Cardiac fibroblast (primary cell): ENCODE measurements at places on chromosomes 2 and 18.

GRCh38 chr2:164710837-164711765, 89.8 kb upstream of the GRB14 start:
- no peak for DNase-seq

- no peak for DNase-seq
Observed at GRCh38 chr18:837922-838321, 25.9 kb upstream of the YES1 start.

- DNase-seq, result no peak
Observed at GRCh38 chr2:126781206-126781605, 117.5 kb upstream of the TEX51 start.

DNA sequence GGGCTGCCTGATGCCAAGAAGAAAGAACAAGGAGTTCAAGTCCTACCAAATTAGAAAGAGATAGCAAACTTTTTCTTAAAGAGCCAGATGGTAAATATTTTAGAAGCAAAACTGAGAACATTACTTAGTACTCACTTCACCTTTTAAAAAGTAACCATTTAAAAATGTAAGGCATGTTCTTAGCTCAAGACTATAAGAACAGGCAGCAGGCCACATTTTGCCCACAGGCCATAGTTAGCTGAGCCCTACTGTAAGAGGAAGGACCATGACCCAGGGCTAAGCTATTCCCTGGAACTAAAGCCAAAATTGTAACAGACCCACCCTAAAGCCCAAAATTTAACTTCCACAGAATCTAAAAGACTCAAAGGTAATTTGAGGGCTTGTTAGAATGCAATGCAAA, 31.3 kb downstream of the USP40 start:
- DNase-seq, result no peak

DNA sequence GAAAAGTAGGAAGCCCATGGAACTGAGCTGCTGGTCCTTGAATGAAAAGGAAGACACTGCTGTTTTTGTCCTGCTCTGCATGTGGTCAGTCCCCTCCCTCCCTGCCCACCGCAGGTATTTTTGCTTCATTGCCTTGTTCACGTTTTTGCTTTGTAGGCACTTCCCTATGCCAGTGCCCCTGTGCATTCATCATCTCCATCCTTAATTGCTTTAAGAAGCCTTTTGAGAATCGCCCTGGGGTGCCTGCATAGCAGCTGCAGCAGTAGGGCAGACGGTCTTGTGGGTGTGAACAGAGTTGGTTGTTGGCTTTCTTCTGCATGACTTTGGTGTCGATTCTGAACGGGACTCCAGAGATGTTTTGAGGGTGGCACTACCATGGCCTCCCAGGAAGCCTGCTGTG, 97.0 kb downstream of the CABLES1 start:
- no peak for DNase-seq

- peak; percentile 58 for DNase-seq
Observed at GRCh38 chr18:10965119-10965518, 184.2 kb downstream of the PIEZO2 start.

GRCh38 chr18:74635224-74635975, 37.7 kb downstream of the ZNF407 start:
- no peak for DNase-seq

DNA sequence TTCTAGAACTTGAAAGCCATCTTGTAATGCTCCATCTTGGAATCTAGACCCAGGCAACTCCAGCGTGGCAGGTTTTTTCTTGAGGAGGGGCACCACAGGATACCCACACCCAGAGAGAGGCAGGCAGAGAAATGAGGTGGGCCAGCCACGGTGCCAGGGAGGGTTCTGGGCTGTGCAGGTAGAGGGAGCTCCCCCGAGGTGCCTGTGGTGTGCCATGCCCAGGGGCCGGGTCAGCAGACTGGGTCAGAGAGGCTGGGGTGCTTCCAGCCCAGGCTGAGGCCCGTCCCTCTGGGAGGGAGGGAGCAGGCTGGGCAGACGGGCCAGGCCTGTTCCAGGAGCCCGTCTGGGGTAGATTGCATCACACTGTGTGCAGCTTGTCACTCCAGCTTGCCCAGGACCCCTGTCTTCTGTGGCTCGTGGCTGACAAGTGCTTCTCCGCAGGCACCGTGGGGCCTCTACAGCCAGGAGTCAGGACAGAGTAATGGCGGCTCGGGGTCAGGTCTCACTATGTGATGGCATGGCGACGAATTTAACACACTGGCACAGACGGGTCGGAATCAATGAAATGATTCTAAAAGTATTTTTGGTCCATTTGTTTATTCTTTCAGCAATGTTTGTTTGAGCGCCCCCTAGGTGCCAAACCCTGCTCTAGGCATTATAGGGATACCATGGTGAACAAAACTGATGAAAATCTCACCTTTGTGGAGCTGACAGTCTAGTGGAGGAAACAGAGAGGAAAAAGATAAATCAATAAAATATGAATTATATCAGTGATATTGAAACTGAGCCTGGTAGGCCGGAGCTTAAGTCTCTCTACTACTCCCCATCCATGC, 144.0 kb downstream of the ACOXL start:
- DNase-seq, result no peak

DNA sequence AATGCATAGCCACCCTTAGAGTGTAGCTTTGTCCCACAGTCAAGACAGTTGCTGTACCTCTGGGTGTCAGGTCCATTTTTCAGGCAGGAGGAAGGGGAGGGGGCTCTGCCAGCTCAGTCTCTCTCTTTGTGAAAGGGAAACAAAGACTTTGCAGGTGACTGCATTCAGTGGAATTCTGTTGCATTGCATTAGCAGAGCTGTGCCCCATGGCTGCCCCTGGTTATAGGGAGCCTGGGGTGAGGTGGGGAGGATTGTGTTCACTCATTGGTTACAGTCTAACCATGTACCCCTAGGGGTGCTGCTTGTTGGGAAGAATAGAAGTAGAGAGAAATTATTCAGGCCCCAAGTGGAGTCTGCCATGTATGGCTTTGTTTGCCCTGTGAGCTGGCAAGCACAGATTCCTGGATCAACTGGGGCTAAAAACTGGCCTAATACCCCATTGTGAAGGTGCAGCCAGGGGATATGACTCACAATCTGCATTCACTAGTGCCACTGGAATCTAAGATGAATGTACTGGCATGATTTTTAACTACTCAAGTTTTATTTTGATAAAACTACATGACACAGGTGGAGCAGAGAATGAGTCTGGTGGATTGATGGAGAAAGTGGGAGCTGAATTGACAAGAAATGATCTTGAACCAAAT, 118.4 kb downstream of the SH3BP4 start:
- DNase-seq, result no peak

DNA sequence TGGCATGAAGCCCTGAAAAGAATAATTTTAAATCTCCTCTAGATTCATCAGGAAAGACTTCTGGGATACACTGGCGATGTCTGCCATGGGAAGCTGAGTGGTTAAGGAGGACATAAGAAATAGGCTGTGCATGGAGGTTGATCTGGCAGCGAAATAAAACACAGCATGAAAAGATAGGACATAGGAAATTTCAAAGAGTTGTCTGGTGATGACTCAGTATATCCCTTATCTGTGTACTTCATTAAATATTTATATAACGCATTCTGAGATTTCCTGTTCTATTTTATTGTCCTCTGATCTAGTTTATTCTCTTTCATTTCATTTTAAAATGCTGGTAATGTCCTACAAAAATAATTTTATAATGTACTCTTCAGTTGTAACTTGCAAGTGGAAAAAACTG, 1337.3 kb upstream of the DDX18 start:
- DNase-seq, result no peak

GRCh38 chr2:1309507-1309906, 103.8 kb upstream of the TPO start:
- DNase-seq, result no peak

DNA sequence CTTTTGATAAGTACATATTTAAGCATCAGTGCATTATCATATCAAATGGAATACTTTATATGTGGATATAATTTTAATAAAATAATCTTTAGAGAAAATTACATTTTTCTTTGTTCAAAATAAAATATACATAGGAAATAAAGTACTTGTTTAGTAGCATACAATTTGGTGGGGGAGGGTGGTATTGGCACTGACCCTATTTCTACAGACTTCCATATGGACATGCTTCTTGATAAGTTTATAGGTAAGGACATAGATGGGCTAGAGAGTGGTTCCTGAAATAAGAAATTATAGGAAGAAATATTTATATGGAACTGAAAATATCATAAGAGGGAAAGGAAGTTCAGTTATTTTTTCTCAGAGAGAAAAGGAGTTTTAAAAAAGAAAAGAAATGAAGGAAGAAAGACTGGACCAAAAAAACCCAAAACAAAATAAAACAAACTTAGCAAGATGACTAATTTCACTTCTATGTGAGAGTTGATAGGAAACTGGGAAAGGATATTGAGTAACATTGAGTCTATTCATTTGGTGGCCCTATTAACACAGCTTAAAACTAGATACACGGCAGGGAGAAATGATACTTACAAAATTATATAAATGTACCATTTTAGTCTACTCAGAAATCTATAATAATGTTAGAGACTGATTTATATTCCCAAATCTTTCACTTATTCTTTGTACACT, 505.9 kb downstream of the ERBB4 start:
- DNase-seq, result peak; percentile 69

DNA sequence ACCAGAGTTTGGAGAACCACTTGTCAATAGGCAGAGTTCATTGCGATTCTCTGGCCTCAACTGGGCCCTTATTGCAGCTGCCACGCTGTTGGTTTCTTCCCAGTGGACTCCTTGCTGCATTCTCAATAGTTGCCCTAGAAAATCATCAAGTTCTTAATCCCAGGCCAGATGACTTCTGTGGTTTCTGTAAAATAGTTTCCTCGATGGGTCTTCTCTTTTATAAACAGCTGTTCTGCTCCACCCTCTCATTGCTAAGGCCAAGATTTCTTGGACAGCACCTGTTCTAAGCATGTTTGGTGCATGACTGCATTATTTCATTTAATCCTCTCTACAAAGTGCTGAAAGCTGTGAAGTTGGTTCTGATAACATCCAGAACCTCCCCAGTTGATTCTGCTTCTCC, 131.0 kb downstream of the BCL2L11 start:
- DNase-seq, result no peak

- no peak for DNase-seq
Observed at GRCh38 chr18:44870631-44871502, 190.2 kb downstream of the SETBP1 start.

DNA sequence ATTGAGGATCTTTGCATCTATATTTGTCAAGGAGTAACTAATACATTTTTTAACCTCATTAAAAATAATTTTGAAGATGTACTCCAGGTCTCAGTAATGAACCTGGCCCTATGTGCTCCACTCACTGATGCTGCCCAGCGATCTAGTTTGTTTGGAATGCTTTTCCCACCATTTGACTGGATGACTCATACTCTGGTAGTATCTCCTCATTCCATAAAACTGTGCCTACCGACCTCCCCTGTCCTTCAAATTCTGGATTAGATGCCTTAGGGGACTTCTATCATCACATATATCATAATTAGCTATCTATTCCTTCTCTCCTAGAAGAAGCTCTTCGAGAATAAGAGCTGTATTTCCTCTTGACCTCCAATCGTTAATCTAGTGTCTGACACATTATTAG, 83.8 kb downstream of the FAM117B start:
- peak; percentile 15 for DNase-seq

DNA sequence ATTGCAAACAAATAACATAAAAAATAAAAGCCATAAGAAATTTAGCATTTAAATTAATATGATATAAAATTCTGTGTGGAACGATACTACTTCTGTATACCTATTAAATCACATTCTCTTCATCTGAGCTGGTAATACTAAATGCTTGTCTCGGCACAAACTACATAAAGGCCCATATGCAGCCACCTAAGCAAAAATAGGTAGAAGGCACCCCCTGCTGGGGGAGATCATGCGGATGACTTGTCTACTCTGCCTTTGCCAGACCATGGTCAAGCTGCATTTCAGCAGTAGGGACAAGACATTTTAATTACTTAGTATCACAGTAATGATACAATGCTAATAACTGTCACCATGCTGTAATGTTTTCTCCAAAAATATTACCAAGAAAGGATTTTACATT, 108.0 kb downstream of the CDH19 start:
- peak; percentile 60 for DNase-seq

DNA sequence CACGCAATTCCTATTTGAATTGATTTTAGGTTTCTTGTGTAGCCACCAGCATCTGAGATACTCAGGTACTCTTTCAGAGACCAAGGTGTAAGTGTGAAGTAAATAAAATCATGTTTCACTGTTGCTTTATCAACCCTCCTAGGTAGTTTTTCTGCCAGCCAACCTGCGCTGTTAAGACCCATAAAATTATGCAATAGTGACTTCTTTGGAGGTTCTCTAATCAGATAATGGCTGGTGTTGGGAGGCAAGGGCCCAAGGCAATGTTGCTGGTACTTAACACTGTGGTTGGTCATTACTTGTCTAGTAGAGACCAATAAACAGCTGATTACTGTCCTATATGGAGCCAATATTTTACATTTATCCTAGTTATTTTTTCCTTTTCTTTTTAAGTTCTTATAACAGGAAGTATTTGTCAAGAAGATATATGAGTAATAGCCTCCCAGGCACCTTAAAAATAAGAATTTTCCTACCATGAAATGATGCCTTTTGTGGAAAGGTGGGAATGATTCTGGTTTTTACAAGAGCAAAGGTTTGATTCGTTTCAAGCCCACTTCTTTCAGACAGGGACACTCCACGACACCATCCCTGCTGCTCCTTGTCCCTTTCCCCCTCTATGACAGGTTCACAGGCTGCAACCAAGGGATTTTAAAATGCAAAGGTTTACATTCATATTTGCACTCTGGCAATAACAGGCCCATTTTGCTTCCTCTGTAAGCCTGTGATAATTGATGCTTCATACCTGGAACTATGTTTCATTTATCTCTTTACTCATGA, 259.3 kb downstream of the MEIS1 start:
- DNase-seq, result no peak

- DNase-seq, result peak; percentile 52
Observed at GRCh38 chr2:121627525-121628050, 21.7 kb downstream of the CLASP1 start.

DNA sequence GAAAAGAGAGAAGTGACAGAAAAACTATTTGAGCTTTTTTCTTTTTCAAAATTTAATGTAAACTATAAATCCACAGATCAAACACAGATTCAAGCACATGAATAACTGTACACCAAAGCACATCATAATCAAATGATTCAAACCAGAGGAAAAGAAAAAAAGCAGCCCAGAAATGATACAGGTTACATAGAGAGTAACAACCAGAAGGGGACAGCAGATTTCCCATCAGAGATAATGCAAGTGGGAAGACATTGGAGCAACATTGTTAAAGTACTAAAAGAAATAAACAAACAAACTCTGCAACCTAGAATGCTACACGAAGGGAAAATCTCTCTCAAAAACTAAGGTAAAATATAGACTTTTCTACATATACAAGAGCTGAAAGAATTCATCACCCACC, 34.5 kb downstream of the CMPK2 start:
- DNase-seq, result no peak

- no peak for DNase-seq
Observed at GRCh38 chr2:174939046-174939445, 66.1 kb downstream of the CHN1 start.

- no peak for DNase-seq
Observed at GRCh38 chr2:240782886-240783818, 36.9 kb downstream of the KIF1A start.

- DNase-seq, result no peak
Observed at GRCh38 chr2:239804161-239805042, 220.7 kb downstream of the NDUFA10 start.

- no peak for DNase-seq
Observed at GRCh38 chr2:163997466-163997865, 261.7 kb upstream of the FIGN start.
